Brain pericyte (primary cell): ENCODE measurements at places on chromosomes 4 and X.

DNA sequence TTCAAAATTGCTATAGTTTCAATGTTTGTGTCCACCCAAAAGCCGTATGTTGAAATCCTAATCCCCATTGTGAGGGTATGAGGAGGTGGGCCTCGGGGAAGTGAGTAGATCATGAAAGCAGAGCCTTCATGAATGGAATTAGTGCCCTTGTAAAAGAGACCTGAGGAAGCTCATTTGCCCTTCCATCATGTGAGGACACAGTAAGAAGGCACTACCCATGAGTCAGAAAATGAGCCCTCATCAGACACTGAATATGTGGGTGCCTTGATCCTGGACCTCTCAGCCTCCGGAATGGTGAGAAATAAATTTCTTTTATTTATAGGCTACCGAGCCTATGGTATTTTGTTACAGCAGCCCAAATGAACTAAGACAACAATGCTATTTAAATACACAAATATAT, 57.7 kb upstream of the EFHC2 start:
- no peak for DNase-seq

- no peak for DNase-seq
These were observed 47.9 kb downstream of the STARD8 start for GRCh38 chrX:68695206-68695845.

DNA sequence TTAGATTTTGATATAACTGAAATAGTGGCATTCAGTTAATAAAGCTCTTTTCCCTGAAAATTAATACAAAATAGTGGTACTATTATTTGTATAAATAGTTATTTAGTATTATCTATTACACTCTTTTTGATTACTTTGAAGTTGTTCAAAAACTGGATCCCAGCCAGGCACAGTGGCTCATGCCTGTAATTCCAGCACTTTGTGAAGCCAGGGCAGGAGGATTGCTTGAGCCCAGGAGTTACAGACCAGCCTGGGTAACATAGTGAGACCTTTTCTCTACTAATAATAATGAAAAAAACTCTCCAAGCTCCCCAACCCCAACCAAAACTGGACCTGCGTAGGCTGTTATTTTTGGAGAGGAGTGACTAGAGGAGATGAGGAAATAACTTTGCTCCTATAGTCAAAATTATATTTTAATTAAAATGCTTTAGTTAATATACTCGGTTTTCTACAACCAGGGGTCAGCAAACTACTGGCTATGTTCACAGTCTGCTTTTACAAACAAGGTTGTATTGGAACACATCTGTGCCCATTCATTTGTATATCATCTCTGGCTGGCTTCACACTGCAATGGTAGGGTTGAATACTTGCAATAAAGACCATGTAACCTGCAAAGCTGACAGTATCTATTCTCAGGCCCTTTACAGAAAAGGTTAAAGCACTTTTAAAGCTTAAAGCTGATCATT, 27.6 kb downstream of the GUCY1A1 start:
- DNase-seq: no peak

GRCh38 chr4:73715659-73716058, 24.7 kb upstream of the CXCL8 start:
- no peak for DNase-seq

DNA sequence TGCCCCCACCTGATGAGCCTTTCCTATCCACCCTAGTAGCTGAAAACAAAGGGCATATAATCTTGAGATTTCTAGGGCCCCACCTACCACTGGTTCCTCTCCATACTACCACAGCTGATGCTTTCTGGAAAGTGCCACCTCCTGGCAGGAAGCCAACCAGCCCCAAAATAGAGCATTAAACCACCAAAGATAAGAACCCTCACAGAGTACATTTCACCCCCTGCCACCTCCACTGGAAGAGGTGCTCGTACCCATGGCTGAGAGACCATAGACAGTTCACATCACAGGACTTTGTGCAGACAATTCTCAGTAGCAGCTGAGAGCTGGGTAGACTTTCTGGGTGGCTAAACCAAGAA, 94.1 kb downstream of the IRS4 start:
- DNase-seq: no peak

GRCh38 chr4:159463235-159463634, 360.4 kb downstream of the RAPGEF2 start:
- no peak for DNase-seq

- no peak for DNase-seq
These were observed 46.9 kb downstream of the CCDC158 start for GRCh38 chr4:76373919-76374552.

DNA sequence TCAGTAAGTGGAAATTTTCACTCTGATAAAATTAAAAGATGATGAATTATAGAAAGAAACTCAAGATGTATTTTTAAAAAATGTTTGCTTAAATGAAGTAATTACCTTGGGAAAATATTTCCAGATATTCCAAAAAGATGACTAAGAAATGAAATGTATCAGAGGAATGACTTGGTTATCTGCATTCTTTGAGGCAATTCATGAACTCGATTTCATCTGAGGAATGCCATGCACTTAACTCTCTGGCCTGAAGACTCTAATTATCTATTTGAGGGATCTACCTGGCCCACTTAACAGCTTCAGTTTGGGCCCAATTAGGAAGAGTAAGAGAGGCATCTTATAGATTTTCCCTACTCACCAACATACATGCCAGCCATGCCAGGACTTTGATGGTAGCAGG, 182.3 kb downstream of the INPP4B start:
- DNase-seq: no peak

- DNase-seq: no peak
These were observed 8.0 kb downstream of the SLIT2 start for GRCh38 chr4:20259707-20260106.

- DNase-seq: no peak
These were observed 637.9 kb downstream of the FAT4 start for GRCh38 chr4:125952631-125953030.

- no peak for DNase-seq
These were observed 67.0 kb downstream of the TMEM156 start for GRCh38 chr4:38964942-38965775.
